ENCODE measurements at places on chromosomes 2 and 18. TPM values are rescaled to one million over a fixed set of nuclear protein-coding genes. Genes with fewer than 3 reads are reported as not detected.

AQP4 gene
- total RNA-seq, result not detected

SERPINB10 gene
- total RNA-seq, result not detected

ASIC4 gene
- 0.46 TPM for total RNA-seq

TUBA4A gene
- 17.9 TPM for total RNA-seq
